ENCODE measurements at places on chromosomes 2 and 18.
A peak's percentile ranks its signal among the peaks of the same experiment; 100 is the strongest.

- no peak overlapping the region for H3K4me3 ChIP-seq
- DNase-seq = no peak
- no peaks in the 10 kb centered on the region for H3K4me1 ChIP-seq
- H3K27me3 ChIP-seq = no peaks in the 10 kb centered on the region
- H3K36me3 ChIP-seq = no peaks in the 10 kb centered on the region
- H3K27ac ChIP-seq = no peak overlapping the region
Observed at GRCh38 chr2:179932786-179933185, 71.4 kb upstream of the ZNF385B start.

- peaks cover 5% of the 10 kb centered on the region for H3K27me3 ChIP-seq
- no peak overlapping the region for H3K4me3 ChIP-seq
- H3K36me3 ChIP-seq = no peaks in the 10 kb centered on the region
- no peak for DNase-seq
- no peak overlapping the region for H3K27ac ChIP-seq
Observed at GRCh38 chr2:118817469-118817868, 30.0 kb downstream of the EN1 start.

DNA sequence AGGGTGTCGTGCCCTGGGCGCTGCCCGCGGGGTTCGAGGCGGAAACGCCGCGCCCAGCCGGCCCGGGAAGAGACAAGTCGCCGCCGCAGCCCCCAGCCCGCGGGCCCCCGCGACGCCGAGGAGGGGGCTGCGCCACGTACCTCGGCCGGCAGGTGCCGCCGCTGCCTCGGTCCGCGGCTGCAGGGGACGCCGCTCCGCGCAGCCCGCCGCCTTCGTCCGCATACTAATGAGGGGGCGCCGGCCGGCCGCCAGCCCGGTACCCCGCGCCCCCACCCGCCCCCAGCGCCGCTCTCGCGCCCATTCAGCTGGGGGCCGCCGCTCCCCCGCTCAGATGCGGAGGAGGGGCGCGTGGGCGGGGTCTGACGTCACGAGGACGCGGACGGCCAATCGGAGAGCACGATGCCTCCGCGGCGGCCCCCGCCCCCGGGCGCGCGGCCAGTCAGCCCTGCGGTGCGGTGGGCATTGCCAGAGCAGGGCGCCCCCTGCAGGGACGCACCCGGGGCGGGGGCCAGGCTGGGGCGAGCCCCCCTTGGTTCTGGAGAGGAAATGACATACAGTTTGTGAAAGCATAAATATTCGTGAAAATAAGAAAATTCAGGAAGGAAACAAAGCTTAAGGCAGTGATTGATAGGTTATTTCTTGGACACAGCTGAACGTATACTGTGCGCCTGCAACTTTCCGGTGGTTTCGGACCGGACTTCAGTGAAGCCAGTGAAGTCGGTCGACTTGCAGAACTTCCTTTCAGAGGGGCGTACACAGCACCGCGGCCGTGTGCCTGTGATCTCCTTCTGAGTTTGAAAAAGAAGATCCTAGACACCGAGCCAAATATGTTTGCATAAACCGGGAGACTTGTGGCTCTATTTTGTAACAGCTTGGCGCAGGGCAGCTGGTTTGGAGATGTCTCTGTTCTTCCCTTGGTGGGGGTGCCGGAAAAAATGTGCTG, at the start of gene ST3GAL5:
ST3GAL5 (minus strand) TSS at position 307 of the 943 bp plus-strand sequence; CDS start at position 222, 85 bp downstream.
- H3K36me3 ChIP-seq = no peaks in the 10 kb centered on the region
- no peaks in the 10 kb centered on the region for H3K27me3 ChIP-seq
- DNase-seq = peak; percentile 89

DNA sequence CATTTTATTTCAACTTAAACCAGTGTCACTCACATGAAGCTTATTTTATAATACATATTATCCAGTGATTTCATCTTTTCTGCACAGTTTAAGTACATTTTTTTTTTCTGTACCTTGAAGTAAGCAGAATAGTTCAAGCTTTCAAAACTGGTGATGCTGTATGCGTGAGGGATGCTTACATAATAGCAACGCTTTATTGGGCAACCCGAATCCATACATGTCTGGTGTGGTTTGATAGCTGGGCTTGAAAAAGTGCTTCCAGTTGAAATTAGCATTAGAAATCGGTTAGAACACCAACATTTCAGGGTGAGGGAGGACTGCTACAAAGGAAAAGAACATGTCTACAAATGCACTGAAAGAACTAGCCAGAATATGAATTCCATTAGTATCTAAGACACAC, 117.4 kb downstream of the MBP start:
- H3K27me3 ChIP-seq = no peaks in the 10 kb centered on the region
- no peaks in the 10 kb centered on the region for H3K4me1 ChIP-seq
- H3K4me3 ChIP-seq = no peak overlapping the region
- no peak for DNase-seq
- H3K36me3 ChIP-seq = no peaks in the 10 kb centered on the region

GRCh38 chr2:191760655-191761262, 82.8 kb downstream of the NABP1 start:
- no peaks in the 10 kb centered on the region for H3K36me3 ChIP-seq
- H3K27me3 ChIP-seq = peaks cover 5% of the 10 kb centered on the region
- H3K4me1 ChIP-seq = no peaks in the 10 kb centered on the region
- no peak overlapping the region for H3K4me3 ChIP-seq
- H3K27ac ChIP-seq = no peak overlapping the region
- no peak for DNase-seq

Measured in naive thymus-derived CD4-positive, alpha-beta T cell (primary cell).